ENCODE measurements at places on chromosomes 4 and X.

DNA sequence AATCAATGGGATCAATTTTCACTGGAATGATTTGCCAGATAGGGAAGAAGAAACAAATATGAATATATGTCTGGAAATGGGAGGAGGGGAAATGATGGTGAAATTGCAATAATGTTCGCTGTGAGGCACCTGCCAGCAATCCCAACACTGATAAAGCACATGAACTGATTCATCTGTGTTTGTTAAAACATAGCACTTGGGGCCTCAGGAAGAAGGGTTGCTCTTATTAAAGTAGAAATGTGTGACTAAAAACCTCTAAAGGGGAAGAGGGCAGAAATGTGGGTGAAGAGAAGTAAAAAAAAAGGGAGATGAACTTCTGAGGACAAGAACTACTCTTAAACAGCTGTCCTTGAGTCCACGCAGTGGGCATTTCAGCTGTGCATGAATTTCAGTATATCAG, 101.4 kb downstream of the C4orf51 start:
- no peak for DNase-seq

- no peak for DNase-seq
Observed at GRCh38 chrX:129193357-129193756, 329.9 kb downstream of the SMARCA1 start.

DNA sequence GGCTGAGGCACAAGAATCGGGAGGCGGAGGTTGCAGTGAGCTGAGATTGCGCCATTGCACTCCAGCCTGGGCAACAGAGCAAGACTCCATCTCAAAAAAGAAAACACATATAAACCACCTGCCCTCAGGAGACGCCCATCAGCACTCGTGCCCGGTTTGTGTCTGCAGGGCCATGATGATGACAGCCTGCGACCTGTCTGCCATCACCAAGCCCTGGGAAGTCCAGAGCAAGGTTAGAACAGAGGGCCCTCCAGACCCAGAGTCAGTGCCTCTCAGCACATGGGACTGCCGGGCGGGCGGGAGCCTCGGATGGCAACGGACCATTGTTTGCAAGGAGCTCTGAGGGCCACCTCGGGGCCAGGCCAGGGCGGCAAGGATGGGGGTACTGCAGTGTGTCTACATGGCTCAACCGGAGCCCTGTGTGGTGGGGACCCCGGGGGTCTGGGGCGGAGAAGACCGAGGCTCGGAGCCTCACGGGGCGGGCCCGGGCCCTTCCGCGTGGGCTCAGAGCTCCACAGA, 9.3 kb downstream of the ATP5ME start:
- no peak for DNase-seq

- no peak for DNase-seq
Observed at GRCh38 chr4:78758085-78758484, 18.1 kb upstream of the BMP2K start.

DNA sequence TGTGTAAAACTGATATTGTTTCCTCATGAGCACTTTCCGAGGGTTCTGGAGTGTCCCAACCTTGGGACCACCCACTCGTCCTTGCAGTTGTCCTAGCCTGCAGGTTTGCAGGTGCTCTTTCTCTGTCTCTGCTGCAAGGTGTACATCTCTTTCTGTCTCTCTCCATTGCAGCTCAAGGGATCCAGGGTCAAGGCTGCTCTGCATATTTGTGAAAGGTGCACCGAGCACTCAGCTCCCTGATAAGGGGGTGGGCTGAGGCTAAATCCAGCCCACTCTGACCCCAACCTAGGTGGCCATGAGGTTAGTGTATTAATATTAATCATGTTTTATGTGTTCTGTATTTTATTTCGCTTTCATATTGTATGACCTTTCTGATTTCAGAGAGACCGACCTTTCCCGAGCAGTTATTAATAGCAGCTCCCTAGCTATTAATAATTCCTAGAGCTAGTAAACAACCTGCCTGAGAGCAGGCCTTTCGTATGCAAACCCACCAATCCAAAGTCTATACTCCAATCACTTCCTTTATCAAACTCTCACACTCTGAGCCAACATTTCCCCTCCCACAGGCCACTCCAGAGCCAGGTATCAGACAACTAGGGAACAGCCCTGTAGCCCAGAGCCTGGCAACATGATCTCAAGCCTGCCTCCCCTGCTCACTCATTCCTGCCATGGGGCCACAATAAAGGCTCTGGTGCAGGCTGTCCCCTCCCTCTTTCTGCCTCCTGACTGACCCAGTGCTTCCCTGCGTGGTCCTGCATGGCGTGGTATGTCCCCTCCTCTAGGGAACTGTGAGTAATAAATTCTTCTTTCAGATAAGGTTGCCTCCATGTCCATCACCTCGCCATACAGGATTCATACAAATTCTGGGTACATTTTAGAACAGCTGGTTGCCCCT, 73.9 kb downstream of the SLC2A9 start:
- no peak for DNase-seq

- peak; percentile 81 for DNase-seq
Observed at GRCh38 chrX:116272322-116272721, 101.8 kb downstream of the AGTR2 start.

DNA sequence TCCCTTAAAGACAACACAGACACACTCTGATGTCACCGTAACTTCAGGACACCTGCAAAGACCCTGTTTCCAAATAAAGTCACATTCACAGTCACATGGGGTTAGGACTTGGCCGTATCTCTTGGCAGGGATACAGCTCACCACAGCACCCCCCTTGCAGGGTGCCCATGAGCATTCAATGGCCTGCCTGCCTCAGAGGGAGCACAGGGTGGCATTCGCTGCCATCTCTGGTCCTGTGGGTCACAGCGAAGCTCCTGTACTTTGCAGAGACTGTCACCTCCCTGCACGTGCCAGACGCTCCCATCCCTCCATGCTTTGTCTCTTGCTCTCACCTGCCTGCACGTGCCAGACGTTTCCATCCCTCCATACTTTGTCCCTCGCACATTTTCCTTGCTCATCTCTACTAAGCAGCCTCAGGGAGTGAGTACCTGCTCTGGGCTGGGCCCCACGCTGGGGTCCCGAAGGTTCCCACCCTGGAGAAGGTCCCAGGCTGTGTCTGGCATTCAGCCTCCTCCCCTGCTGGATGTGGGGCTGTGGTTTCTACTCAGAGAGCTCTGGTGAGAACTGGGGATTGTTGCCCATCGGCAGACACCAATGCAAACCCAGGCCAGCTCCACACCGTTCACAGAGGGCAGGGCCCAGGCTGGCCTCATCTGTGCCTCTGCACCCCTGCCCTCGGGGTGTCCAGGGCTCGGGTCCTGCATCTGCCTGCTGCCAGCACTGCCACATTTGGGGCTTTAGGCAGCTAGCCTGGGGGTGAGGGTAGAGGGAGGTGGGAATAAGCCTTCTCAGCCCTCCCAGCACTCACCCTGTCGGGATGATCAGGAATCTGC, 15.8 kb downstream of the HTRA3 start:
- no peak for DNase-seq

- DNase-seq = peak; percentile 54
Observed at GRCh38 chrX:15310117-15310516, 5.3 kb downstream of the ASB11 start.

DNA sequence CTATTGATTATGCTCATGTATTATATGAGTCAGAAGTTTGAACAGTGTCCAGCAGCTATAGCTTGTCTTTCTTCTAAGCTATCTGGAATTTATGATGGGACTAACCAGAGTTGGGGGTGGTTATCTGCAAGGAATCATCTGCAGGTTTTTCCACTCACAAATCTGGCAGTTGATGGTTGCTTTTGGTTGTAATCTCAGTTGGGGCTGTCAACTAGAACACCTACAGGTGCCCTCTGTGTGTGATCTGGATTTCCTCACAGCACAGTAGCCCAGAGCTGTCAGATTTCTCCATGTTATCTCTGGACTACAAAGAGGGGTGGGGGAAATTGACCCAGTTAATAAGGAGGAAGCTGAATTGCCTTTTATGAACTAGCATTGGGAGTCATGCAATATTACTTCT, 51.4 kb upstream of the MAP9 start:
- no peak for DNase-seq

- DNase-seq = no peak
Observed at GRCh38 chr4:13905543-13905942, 278.0 kb upstream of the BOD1L1 start.

DNA sequence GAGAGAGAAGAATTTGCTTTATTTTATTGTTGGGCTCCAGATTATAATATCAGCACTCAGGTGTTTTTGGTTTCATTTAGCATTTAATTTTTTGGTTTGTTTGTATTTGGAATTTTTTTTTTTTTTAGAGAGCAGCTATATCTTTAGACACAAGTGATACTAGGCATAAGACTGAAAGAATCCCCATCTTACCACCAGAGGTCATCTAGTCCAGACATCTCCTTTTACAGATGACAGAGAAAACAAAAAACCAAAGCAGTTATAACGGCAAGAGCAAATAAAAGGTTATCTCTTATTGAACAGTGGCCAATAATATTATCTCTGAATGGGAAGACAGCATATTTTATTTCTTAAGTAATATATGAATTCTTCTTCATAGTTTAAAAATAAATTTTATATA, 22.8 kb downstream of the USP38 start:
- DNase-seq = peak; percentile 48

DNA sequence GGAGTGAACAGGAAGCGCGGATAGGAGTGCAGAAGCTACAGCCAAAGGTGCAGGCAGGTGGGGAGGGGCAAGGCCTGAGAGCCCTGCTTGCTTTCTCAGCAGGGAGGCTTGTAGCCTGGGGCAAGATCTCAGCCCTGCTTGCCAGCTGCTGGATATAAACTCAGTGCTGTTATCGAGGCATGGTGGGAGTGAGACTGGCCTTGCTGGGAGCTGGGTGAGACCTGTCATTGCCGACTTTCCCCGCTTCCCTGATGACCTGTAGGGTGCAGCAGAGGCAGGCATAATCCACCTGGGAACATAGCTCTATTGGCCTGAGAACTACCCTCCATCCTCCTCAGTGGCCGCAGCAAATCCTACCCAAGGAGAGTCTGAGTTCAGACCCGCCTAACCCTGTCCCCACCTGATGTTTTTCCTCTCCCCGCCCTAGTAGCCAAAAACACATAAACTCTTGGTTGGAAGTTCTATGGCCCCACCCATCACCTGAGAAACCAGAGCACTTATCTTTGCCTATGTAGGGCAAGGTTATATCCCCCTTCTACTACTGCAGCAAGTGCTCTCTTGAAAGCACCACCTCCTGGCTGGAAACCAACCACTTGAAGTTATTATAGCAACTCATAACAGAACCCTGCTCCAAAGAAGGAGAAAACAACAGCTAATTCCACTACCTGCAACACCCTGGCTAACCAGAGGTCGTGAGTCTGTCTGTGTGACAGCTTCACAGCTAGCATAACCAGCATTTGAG, 80.7 kb downstream of the FHIP1A start:
- DNase-seq = no peak

- DNase-seq = no peak
Observed at GRCh38 chr4:156495091-156495490, 476.5 kb downstream of the PDGFC start.

GRCh38 chrX:135890087-135890585, 3.1 kb downstream of the CT45A10 start:
- no peak for DNase-seq
